ENCODE measurements at places on chromosomes 6 and 20. TPM values are rescaled to one million over a fixed set of nuclear protein-coding genes. Genes with fewer than 3 reads are reported as not detected.

SIRPD gene
- not detected for total RNA-seq

POLR1H gene
- total RNA-seq: 43.1 TPM

SIRPA gene
- not detected for total RNA-seq

PRDM13 gene
- not detected for total RNA-seq

OOEP gene
- not detected for total RNA-seq

C6orf118 gene
- not detected for total RNA-seq

TRIM40 gene
- not detected for total RNA-seq
